Right cardiac atrium (tissue), 5 donors: ENCODE measurements at places on chromosomes 2 and 18.
A peak's percentile ranks its signal among the peaks of the same experiment; 100 is the strongest.

- DNase-seq = no peak
Measured at GRCh38 chr18:79695269-79695668, 15.7 kb downstream of the CTDP1 start.

GRCh38 chr18:31577195-31577594, 14.5 kb upstream of the TTR start:
- no peak for DNase-seq

DNA sequence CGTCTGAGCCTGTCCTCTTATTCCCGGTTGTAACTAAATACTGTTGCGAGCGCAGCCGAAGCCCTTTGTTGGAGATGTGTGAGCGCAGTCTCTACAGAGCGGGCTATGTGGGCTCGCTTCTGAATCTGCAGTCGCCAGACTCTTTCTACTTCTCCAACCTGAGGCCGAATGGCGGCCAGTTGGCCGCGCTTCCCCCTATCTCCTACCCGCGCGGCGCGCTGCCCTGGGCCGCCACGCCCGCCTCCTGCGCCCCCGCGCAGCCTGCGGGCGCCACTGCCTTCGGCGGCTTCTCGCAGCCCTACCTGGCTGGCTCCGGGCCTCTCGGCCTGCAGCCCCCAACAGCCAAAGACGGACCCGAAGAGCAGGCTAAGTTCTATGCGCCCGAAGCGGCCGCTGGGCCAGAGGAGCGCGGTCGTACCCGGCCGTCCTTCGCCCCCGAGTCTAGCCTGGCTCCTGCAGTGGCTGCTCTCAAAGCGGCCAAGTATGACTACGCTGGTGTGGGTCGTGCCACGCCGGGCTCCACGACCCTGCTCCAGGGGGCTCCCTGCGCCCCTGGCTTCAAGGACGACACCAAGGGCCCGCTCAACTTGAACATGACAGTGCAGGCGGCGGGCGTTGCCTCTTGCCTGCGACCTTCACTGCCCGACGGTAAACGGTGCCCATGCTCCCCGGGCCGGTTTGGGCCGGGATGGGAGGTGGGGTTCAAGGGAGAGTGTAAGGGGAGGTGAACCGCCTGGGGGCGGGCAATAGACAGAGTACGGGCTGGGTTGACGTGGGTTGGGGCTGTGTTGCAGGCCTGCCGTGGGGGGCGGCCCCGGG, at the start of gene HOXD12:
HOXD12 (plus strand) TSS at position 68 of the 819 bp plus-strand sequence; CDS start at position 75, 7 bp downstream.
- DNase-seq = no peak

GRCh38 chr2:54771166-54771885, 47.9 kb downstream of the EML6 start:
- no peak for DNase-seq

- no peak for DNase-seq
Measured at GRCh38 chr2:211744379-211744778, 794.2 kb downstream of the ERBB4 start.

DNA sequence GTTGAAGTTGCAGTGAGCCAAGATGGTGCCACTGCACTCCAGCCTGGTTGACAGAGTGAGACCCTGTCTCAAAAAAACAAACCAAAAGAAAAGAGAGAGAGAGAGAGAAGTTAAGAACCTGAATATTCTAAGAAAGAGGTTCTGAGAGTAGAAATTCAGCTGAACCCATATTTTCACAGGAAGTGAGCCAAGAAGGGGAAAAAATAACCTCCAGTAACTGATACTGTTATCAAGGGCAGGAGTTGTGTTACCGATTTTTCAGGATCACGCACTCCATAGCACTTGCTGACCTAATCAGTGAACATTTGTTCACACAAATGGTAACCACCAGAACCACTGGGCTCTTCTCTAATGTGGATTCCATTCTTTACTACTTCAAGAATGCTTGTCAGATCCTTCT, 39.1 kb upstream of the BZW1 start:
- DNase-seq = no peak

DNA sequence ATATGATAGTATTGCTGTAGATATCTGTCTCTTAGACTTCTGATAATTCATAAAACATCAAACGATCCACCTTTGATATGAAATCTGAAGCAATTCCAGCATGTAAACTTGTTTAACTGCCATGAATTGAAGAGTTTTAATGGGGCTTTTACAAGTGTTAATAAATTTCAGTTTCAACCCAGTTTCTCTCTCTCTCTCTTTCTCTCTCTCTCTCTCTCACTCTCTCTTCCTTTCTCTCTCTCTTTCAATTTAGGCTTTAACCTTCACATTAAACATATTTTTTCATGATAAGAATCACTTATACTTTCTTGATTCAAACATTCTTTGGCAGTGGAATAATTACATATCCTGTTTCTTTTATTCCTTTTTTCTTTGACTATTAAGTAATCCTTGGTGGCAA, 296.1 kb downstream of the EPHA4 start:
- DNase-seq = no peak

DNA sequence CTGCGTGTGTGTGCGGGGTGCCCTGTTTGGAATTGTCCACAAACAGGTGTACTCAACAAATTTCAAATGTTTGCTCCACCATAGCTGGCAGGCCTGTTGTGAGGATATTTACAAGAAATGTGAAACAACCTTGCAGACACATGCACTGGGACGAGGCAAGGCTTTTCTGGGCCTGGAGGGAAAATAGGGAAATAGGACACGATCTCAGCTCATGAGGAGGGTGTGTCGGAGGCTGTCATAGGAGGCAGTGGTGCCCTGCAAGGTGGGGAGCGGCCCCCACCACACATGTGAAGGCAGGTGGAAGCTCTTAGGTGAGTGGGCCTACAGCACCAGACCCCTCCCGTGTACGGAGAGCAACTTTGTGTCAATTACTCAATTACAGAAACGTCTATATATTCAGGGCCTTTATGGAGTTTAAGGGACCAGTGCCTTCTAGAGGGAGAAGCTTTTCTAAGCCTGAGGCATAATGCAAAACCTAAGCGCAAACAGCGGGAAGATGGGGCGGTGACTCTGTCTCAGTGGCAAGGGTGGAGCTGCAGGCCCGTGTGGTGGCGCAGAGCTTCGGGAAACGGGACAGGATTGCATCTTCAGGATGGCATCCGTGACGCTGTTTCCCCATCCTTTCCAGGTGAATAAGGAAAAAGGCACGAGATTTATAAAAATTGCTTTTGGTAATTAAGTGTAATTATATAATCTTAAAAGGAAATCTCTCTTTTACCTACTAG, 48.0 kb downstream of the RNF144A start:
- no peak for DNase-seq

GRCh38 chr18:76434452-76434851, 60.6 kb downstream of the ZNF516 start:
- DNase-seq = no peak

DNA sequence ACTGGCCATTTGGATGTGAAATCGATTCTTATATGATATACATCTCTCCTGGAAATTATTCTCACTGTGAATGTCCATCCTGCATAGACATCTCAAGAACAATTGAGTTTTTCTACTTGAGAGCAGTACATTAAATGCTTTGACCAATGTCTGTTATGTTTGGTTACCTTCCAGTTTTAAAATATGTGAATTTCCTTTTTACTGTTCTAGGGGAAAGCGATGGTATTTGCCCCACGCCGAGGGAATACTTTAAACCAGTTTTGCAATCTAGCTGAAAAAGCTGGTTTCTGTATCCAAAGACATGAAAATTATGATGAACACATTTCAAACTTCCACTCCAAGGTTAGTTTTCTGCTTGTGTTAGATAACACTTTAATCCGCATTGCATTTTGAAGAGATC, 175.3 kb upstream of the SIX3 start:
- DNase-seq = no peak

- DNase-seq = no peak
Measured at GRCh38 chr2:39696101-39696553, 30.4 kb downstream of the TMEM178A start.

GRCh38 chr2:179341152-179341866, 76.7 kb upstream of the SESTD1 start:
- no peak for DNase-seq

GRCh38 chr18:46408334-46408987, 248.6 kb downstream of the LOXHD1 start:
- no peak for DNase-seq

DNA sequence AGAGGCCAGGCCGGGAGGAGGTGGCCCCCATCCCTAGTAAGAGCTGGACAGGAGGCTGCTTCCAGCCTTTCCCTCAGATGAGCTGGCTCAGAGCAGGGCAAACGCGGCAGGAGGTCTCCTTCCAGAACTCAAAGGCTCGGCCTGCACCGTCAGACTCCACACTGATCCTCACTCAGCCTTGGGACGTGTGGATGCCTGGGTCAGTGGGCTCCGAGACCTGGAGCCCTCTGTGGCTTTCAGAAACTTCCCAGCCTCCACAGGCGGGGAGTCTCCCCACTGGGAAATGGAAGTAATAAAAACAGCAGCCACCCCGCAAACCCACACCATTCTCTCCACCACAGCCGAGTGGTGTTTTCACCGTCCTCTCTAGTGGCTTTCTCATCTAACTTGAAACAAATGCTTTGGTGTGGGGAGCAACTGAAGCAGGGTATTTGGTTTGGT, 54.3 kb downstream of the INPP5D start:
- no peak for DNase-seq

GRCh38 chr2:62504657-62505056, 1.3 kb downstream of the TMEM17 start:
- no peak for DNase-seq

- no peak for DNase-seq
Measured at GRCh38 chr2:205481861-205482260, 200.4 kb upstream of the NRP2 start.

DNA sequence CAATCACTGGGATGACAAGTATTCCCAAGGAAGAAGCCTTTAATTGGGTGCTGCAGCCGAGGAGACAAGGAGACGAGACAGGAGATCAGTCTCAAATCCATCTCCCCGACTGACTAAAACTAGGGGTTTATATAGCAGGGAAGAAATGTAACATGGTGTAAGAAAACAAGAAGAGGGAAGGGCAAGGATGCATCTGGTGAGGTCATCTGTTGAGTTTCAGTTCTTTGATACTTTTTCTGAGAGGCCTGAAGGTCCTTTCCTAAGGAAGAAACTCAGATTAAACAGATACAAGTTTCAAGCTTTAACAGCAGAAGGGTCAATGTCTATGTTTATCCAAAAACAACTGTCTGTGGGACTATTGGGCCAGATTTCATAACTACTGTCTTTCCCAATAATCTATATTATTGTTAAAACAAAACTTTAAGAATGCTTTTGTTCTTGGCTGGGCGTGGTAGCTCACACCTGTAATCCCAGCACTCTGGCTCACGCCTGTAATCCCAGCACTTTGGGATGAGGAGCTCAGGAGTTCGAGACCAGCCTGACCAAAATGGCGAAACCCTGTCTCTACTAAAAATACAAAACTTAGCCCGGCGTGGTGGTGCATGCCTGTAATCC, 2.5 kb upstream of the PDCL3 start:
- no peak for DNase-seq

- DNase-seq = no peak
Measured at GRCh38 chr18:57998461-57998860, 45.6 kb upstream of the NEDD4L start.

- DNase-seq = peak; percentile 72
Measured at GRCh38 chr2:218387369-218388194, 5.5 kb downstream of the SLC11A1 start.

DNA sequence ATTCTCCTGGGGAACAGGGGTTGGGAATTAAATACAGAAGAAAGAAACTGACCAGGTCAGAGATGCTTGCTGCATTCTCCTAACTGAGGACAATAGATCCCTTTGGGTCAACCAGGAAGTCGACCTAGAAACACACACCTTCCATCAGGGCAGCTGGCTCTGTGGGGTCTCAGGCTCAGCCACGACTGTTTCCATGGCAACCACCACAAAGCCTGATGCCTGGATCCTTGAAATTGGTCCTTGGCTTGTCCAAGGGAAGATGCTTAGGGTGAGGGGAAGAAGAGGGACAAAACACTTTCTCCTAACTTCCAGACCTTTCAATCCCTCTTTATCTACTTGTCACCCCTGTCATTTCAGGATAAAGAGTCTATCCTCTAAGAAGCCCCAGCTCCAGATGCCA, 194.4 kb downstream of the ALK start:
- no peak for DNase-seq

GRCh38 chr2:228556717-228557116, 375.2 kb upstream of the SPHKAP start:
- DNase-seq = no peak

DNA sequence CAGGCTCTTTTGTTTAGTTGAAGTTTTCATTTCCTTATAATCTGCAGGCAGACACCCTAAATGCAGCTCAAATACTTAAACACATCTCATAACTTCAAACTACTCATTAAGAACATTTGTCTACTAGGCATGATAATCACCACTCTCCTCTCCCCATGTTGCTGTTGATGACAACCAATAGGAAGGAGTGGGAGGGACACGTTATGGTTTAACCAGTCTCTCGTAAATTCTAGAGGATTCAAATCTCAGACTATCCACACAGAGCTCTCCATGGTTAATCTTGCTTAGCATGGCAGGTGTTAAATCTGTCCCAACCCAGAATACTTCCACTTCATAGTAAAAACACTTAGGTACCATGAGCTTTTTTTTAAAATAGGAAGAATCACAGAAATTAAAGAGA, 127.4 kb upstream of the AQP4 start:
- DNase-seq = no peak

GRCh38 chr18:44740000-44740399, 59.3 kb downstream of the SETBP1 start:
- DNase-seq = no peak

- DNase-seq = peak; percentile 28
Measured at GRCh38 chr18:62776024-62776570, 60.8 kb downstream of the PHLPP1 start.

DNA sequence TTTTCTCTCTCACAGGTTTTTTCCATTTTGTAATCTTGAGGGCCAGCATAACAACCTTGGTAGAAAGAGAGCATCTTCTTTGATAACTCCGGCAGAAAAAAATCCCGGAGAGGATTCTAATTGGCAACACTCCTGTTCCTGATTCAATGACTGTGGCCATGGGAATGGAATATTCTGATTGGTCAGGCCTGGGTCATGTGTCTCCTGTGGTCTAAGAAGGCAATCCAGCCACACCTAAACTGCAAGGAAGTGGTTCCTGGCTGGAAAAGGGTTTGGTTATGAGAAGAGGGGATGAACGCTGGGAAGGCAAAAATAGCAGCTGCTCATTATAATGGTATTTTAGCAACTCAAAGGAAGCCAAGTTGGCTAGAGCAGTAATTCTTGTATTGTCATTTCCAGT, 24.8 kb upstream of the ZNF638 start:
- no peak for DNase-seq

GRCh38 chr2:120436460-120436739, 90.5 kb downstream of the INHBB start:
- no peak for DNase-seq

DNA sequence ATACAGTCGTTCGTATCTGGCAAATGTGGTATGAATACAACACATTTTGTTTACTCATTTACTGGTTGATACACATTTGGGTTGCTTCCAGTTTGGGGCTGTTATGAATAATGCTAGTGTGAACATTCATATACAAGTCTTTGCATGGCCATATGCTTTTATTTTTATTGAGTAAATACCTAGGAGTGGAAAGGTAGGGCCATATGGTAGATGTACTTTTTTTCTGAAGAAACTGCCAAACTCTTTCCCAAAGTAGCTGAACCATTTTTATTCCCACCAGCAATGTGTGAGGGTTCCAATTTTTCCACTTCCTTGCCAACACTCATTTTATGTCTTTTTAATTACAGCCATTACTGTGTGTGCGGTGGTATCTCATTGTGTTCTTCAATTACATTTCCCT, 496.2 kb upstream of the NRXN1 start:
- no peak for DNase-seq

- DNase-seq = peak; percentile 74
Measured at GRCh38 chr2:53859206-53860181, at the start of gene GPR75. TSS of gene GPR75 (minus strand) at chr2:53859967. CDS start at chr2:53854756, 5,211 bp downstream.
